ENCODE measurements at places on chromosomes 7 and 10.

GRCh38 chr7:76383089-76383944 is 24.5 kb upstream of the YWHAG start:
- DNase-seq, result no peak

DNA sequence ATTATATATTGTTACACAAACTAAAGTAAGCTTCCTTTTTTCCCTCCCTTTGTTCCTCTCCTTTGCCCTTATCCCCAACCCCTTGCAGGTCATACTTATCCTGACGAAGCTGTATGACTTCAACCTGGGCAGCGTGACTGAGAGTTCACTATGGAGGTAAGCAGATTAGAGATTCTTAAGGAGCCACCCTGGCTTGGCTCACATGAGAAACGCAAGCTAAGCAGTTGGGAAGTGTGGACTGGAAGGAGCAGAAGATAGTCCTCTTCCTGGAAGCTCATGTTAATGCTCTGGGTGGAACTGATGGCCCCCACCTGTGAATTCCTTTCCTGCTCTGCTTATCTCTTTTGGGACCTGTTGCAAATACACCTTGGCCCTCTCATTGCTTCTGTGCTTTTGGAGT is 201.6 kb downstream of the SORCS3 start:
- DNase-seq, result no peak

GRCh38 chr10:101047961-101048892 is 13.6 kb upstream of the KAZALD1 start:
- no peak for DNase-seq

DNA sequence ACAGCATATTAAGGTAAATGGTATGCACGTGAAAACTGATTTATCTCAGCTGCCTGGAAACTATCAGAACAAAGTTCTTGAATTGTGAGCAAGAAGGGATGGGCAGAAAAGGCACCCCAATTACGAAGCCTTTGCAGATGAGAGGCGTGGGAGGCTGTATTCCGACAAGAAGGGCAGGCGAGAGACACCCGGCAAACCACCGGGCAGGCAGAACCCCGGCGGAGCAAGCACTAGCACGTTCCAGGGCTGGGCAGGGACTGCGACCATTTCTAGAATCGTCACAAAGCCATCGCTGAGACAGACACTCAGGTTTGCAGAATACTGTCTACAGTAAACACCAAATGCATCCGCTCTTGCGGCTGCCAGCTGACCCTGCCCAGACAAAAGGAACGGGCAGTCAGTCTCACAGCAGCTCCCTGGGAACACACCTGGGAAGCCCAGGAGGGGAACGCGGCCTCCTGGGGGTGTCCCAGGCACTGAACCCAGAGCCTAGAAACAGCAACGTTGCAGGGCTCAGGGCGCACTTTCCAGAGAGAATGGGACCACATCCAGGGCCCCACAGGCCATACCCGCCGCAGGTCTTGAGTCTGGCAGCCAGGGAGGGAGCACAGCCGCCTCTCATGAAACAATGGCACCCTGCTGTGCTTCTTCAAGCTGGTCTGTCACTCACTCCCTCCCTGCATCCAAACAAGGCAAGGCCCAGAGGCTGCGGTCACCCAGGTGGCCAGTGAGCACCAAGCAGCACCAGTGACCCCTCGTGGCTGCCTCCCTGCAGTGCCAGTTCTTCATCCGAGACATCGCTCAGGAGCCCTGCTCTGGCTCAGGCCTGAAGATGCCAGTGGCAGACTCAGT is 261.9 kb downstream of the PTPRN2 start:
- DNase-seq, result no peak

DNA sequence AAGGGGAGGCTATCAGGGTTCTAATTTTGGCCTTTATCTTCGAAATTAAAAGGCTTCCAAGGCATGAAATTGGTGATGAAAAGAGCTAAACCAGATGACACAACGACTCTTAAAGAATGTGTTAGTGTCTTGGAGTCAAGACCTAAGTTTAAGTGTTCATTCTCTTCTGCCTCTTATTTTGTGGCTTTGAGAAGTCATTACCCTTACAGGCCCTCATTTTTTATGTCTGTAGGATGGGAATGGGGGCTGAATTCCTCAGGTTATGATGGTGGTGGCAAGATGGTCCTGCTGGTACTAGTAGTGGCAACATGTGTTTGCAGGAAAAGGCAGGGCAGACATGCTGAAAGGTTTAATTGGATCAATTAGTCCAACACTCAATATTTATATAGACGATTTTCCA is 15.4 kb downstream of the TAS2R60 start:
- no peak for DNase-seq

- DNase-seq, result no peak
Observed at GRCh38 chr10:20707251-20707650, 189.9 kb downstream of the NEBL start.

- no peak for DNase-seq
Observed at GRCh38 chr7:26965724-26966123, 101.3 kb upstream of the SKAP2 start.

GRCh38 chr10:86389441-86390193 is 23.0 kb upstream of the GRID1 start:
- no peak for DNase-seq

DNA sequence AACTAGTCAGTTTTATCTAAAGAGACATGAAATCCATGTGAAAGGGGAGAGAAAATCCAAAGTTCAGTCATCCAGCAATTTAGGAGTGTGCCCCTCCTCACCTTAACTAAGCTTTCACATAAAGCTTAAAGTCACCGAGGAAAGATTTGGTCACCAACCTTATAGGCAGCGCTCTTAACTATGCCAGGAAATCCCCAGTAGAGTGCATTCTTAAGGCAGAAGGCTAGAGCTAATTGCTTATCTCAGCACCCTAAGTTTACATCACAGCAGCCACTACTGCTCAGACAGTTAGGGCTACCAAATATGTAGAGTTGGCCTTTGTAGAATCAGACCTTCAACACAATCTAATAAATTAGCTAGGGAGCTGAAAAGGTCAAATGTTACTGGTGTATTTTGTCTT is 47.9 kb downstream of the MTPN start:
- no peak for DNase-seq

- no peak for DNase-seq
Observed at GRCh38 chr7:94183289-94183749, 179.2 kb upstream of the BET1 start.

Measured in activated CD4-positive, alpha-beta T cell treated with anti-CD3 and anti-CD28 coated beads, Interleukin-10, Interleukin-2, amounts not matched to agents 100 ng/mL and 50 ng/mL, durations not matched to agents 16 hours and 8 hours (primary cell).